Amygdala (tissue), 56 donors: ENCODE measurements at places on chromosomes 3 and 15.

DNA sequence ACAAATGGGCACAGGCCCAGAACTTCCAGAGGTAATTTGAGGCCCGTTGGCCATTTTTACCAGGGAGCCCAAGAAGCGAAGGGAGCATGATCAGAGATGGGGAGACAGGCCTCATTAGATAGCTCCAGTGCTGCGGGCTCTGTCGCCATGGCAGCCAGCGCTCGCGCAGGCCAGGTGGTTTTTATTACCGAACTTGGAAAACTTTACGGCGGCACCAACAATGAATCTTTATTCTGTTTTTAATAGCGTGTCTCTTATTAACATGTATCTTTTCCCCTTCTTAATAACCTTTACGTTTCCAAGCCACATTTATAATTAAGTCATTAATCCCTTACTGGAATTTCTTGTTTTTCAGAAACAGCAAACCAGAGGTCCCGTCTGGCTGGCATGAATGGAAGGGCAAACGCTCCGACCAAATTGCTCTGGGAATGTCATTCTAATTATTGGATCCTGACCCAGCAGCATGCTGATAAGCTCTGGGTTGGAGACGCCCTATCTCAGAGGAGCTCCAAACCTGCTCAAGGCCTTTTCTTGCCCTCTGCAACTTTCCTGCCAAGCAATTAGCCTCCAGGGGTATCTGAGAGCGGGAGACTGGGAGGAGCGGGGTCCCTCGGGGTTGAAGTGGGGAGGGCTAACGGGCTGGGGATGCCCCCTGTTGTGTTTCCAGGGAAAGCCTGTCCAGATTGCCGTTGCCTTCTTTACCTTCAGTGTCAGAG lies 256.4 kb downstream of the TLE3 start:
- DNase-seq = no peak

GRCh38 chr3:176661432-176661964 lies 535.8 kb downstream of the TBL1XR1 start:
- no peak for DNase-seq

- no peak for DNase-seq
Measured at GRCh38 chr3:156304406-156304805, 184.0 kb downstream of the KCNAB1 start.

GRCh38 chr3:124200407-124200806 lies 208.5 kb upstream of the ROPN1 start:
- DNase-seq = no peak

DNA sequence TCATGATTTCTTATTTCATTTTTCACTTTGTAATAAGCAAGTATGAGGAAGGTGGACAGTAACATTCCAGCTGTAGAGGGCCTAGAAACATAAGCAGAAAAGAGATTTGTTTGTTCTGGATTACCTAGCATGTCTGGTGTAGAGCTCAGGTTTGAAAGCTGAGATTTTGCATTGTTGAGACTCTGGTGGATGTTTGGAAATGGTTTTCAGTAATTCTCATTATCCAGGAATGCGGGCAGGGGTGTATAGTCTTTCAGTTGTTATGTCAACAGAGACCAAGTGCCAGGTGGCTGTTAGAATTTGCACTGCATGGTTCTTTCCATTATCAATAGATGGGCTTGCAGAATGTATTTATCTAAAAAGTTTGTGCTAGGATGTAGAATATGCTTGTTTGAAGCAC lies 10.9 kb downstream of the GPD1L start:
- no peak for DNase-seq

DNA sequence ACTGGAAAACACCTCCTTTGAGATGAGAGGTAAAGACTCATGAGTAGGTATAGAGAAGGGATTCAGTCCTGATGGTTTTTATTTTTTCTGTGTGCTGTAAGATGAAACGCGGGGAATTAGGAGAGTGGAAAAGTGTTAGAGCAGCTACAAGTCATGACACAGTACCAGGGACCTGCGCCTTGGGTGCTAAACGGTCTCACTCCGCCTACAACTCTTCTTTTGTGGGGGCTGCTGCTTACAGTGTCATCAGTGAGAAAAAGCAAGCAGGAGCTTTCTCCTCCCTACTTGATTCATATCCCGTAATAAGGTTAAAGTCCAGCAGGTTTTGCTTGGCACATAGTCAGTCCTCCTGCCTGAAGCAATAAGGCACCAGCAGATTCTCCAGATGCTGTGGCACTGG lies 39.1 kb downstream of the RASGRP1 start:
- DNase-seq = no peak

DNA sequence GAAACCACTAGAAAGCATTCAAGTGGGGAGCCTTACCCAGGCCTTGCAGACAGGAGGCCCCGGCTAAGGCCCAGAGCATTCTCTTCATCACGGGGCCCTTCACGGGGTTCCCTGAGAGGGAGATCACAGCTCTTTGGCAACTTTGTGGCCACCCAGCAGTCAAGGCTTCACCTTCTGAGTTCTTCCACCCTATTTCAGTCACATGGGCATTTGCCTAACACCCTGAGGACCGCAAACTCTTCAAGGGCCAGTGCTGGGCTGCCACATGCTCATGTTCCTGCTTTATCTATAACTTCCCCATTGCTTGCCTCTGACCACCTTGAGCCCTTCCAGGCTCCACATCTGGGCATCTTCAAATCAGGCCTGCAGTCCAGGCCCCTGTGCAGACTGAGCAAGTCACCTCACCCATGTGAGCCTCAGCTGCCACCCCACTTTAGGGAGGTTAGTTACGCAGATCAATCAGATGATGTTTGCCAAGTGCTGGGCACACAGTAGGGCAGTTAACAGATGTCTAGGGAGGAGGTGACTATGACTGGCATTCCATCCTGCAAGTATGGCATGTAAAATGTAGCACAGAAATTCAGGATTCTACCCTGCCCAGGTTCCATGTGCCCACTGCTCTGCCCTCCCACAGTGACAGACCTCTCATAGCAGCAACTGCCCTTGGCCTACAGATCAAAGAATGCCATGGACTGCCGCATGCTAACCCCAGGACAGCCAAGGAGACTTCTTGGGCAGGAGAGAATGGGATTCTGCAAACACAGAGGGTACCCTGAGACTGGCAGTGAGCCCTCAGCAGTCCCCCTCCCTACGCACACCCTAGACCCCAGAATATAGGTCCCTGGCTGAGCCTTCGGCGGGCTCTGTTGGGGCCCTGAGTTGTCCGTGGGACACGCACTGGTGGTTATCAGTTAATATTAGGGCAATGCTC lies 37.6 kb upstream of the ZNF710 start:
- no peak for DNase-seq

GRCh38 chr3:187739561-187740332 lies 5.5 kb downstream of the BCL6 start:
- DNase-seq = no peak

DNA sequence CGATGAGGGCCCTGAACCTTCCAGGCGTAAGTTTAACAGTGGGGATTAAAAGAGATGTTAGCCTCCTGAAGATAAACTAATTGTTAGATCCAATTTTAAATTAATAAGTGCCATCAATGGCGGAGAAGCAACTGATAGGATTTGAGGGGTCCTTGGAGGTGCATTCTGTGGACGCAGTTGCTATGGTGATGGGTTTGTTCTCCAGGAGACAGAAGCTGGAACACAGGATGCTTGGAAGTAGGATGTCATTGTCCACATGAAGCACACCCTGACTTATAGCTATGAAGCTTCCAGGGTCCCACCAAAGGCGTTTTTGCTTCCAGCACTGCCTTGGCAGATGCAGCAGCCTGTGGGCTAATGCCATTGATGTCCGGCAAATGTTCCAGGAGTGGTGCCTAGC lies 331.0 kb upstream of the IL12A start:
- no peak for DNase-seq

DNA sequence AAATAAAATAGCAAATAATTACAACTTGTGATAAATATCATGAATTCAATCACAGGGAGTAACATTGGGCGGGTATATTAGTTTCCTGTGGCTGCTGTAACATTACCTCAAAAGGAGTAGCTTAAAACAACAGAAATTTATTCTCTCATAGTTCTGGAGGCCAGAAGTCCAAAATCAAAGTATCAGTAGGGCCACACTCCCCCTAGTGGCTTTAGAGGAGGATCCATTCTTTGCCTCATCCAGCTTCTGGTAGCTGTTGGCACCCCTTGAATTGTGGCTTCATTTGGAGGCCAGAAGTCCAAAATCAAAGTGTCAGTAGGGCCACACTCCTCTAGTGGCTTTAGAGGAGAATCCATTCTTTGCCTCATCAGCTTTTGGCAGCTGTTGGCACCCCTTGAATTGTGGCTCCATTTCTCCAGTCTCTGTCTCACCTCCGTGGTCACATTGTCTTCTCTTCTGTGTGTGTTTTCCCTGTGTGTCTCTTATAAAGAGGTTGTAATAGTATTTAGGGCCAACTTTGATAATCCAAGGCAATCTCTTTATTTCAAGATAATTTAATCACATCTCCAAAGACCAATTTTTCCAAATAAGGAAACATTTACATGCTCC lies 3.1 kb upstream of the CFAP20DC start:
- DNase-seq = no peak

DNA sequence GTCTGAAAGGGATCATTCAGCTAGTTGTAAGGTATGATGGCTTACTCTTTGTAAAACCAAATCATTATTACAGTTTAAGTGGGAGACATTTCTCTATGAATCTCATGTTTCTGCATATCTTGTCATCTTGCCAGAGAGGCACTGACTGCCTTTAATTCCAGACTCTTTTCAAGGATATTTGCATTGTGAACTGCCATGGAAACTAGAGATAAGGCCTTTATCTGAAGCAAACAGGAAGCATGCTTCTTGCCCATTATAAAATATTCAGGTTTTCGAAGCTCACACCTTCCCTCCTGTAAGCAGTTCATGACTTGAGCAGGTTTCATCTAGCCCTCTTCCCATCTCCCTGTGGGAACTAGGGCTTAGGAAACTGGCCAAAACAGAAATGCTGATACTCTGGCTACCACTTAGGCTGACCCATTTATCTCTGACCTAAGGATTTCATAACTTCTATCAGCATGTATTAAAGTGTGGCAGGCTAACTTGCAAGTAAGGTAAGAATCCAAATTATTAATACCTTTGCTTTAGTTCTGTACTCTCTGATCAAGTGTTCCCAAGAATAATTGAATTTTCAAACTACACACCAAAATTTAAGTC lies 326.6 kb upstream of the ALCAM start:
- DNase-seq = no peak

GRCh38 chr3:55755516-55756205 lies 268.6 kb upstream of the WNT5A start:
- no peak for DNase-seq

GRCh38 chr15:74394090-74394846 lies 26.8 kb upstream of the CYP11A1 start:
- DNase-seq = no peak

GRCh38 chr15:45102226-45102625 lies 11.7 kb downstream of the DUOX2 start:
- DNase-seq = no peak

DNA sequence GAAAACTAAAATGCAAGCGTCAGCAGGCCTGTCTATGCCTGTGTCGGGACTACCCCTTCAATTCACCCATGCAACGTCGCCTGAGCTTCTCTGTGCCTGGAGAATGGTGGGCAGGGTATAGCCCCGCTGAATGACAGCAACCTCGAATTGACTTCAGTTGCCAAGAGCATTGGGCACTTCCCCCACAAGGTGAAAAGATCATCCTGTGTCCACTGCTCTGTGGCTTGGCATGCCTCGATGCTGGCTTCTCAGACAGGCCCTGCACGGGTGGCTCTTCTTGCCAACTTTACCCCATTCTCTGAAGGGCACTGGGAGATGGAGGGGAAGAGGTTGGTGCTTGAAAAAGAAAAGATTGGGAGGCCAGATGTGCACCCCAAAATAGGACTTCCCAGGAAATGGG lies 3.3 kb downstream of the SLC6A1 start:
- no peak for DNase-seq

GRCh38 chr3:4843619-4844018 lies 135.6 kb upstream of the BHLHE40 start:
- DNase-seq = no peak

- DNase-seq = peak; percentile 36
Measured at GRCh38 chr3:66386925-66387650, 113.7 kb downstream of the LRIG1 start.

DNA sequence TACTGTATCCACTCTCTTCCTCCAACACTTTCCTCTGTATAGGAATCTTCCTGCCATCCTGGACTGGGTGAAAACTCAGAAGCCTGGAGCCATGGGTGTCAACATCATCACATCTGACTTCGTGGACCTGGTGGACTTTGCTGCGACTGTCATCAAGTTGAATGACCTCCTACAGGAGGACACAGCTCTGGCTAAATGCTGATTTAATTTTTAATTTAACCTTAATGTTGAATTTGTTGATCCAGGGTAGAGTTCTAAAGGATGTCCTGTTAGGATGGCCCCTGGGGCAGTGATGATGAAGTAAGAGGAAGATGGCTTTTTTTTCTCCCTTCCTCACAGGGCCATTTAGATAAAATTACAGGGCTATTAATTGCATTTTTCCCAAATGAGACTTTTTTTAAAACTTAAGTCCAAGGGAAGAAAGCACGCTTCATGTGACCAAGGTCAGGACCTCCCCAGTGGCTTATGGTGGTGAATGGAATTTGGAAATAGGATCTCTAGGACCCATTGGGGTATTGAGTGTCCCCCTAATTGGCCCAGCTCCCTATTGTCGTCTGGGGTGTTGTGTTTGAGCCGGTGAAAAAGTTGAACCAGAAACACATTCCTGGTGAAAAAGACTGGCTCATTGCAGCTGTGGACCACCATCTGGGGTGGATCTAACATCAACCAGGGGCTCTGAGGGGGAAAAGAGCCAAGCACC lies 125.7 kb upstream of the ZBED2 start:
- no peak for DNase-seq

GRCh38 chr15:59011262-59011952 lies 23.9 kb downstream of the RNF111 start:
- no peak for DNase-seq

- no peak for DNase-seq
Measured at GRCh38 chr15:63382966-63383710, 1.5 kb upstream of the CA12 start.

DNA sequence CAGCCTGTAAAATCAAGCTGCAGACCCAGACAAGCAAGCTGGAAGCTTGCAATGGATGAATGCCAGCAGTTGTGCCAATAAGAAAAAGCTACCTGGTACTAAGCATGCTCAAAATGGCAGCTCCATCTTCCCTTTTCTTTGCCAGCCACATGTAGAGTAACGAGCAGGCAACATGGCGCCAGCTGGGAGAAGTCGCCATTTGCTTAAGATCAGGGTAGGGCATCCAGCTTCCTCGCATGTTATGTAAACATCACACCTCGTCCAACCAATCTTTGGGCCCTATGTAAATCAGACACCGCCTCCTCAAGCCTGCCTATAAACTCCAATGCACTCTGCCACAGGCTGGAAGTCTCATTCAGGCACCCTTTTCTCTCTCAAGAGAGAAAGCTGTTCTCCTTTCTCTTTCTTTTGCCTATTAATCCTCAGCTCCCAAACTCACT lies 973.9 kb downstream of the FHIT start:
- DNase-seq = no peak

GRCh38 chr3:101036213-101036618 lies 43.0 kb upstream of the ABI3BP start:
- DNase-seq = no peak

DNA sequence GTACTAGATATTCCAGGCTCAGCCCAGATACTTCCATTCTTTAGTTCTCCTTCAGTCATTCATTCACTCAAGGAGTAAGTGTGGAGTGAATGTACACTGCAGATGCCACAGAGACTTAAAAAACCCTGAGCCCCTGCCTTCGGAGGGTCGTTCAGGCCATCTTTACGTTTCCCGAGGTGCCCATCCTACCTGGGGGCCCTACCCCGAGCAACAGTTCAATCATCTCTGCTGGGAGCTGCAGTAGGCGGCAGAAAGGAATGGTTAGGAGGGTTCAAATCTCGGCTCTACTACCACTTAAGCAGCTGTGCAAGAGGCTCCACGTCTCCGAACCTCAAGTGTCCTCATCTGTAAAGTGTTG lies 613 bp downstream of the SEC13 start:
- no peak for DNase-seq
